ENCODE measurements at places on chromosomes 12 and 14. TPM values are rescaled to one million over a fixed set of nuclear protein-coding genes. Genes with fewer than 3 reads are reported as not detected.

Gene CMKLR1
- polyA plus RNA-seq = 0.64 TPM

Gene KRT75
- polyA plus RNA-seq = not detected

Gene SLC8A3
- polyA plus RNA-seq = not detected

Gene FAR2
- polyA plus RNA-seq = 0.35 TPM

Gene BIN2
- polyA plus RNA-seq = 93.8 TPM

Gene OR6C1
- not detected for polyA plus RNA-seq

Gene RSRC2
- polyA plus RNA-seq = 61.0 TPM

Gene OTX2
- not detected for polyA plus RNA-seq

Gene EFS
- polyA plus RNA-seq = not detected

Gene RPL10L
- polyA plus RNA-seq = not detected

Gene OTOGL
- polyA plus RNA-seq = not detected

Gene HOXC9
- not detected for polyA plus RNA-seq

Gene SRRM4
- polyA plus RNA-seq = not detected

Gene GLS2
- 3.8 TPM for polyA plus RNA-seq

Gene SYCP3
- polyA plus RNA-seq = 0.33 TPM

Gene OVCH1
- polyA plus RNA-seq = not detected

Gene TSHR
- polyA plus RNA-seq = not detected

Gene RAB2B
- polyA plus RNA-seq = 8.2 TPM

Gene TRPV4
- polyA plus RNA-seq = not detected

Gene PIANP
- polyA plus RNA-seq = not detected

Gene RNASE7
- not detected for polyA plus RNA-seq

Gene TAS2R31
- not detected for polyA plus RNA-seq

Gene WNT5B
- 0.33 TPM for polyA plus RNA-seq

Gene RPGRIP1
- 0.14 TPM for polyA plus RNA-seq

Gene TSPAN8
- polyA plus RNA-seq = not detected

Gene APOF
- not detected for polyA plus RNA-seq

Gene SALL2
- 0.34 TPM for polyA plus RNA-seq

Gene ALX1
- polyA plus RNA-seq = not detected

Gene NKX2-8
- polyA plus RNA-seq = not detected

Gene LYZ
- polyA plus RNA-seq = 9.2 TPM

Gene GPR84
- polyA plus RNA-seq = not detected

Gene CACNB3
- 0.39 TPM for polyA plus RNA-seq

Gene KLRC2
- polyA plus RNA-seq = not detected
